ENCODE measurements at places on chromosomes 12 and 14.

- no peak for DNase-seq
- H3K27ac ChIP-seq = no peak overlapping the region
- H3K27me3 ChIP-seq = peaks cover 41% of the 10 kb centered on the region
- H3K36me3 ChIP-seq = no peaks in the 10 kb centered on the region
- H3K4me3 ChIP-seq = peak overlapping the region; percentile 52
- H3K4me1 ChIP-seq = peaks cover 60% of the 10 kb centered on the region
These were observed 1.3 kb downstream of the FAM222A start for GRCh38 chr12:109714913-109715244.

GRCh38 chr14:74547331-74547927 is 53.9 kb downstream of the ISCA2 start:
- H3K27ac ChIP-seq = no peak overlapping the region
- H3K27me3 ChIP-seq = peaks cover 26% of the 10 kb centered on the region
- no peaks in the 10 kb centered on the region for H3K36me3 ChIP-seq
- no peak overlapping the region for H3K4me3 ChIP-seq

- peaks cover 48% of the 10 kb centered on the region for H3K27me3 ChIP-seq
- no peak overlapping the region for H3K4me3 ChIP-seq
- H3K36me3 ChIP-seq = no peaks in the 10 kb centered on the region
These were observed 9.5 kb downstream of the HHIPL1 start for GRCh38 chr14:99654235-99654985.

DNA sequence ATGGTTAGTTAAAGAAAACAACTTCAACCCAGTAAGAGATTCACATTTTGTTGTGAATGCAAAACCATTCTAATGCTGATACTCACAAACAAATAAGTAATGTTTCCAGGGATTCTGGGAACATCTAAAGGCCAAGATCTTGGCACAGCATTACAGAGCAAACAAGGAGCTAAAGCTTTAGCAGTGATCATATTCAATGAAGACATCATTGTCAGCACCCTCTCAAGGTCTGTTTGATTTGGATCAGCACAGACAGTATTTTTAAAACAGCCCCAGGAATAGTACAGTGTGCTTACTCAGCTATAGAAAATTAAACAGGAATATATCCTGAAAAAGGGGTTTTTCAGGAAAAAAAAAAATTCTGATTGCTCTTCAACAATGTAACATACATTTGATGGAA is 71.4 kb downstream of the TMEM260 start:
- peaks cover 23% of the 10 kb centered on the region for H3K36me3 ChIP-seq
- DNase-seq = no peak
- no peak overlapping the region for H3K4me3 ChIP-seq
- H3K4me1 ChIP-seq = no peaks in the 10 kb centered on the region

GRCh38 chr12:109239179-109239578 is 69.9 kb downstream of the FOXN4 start:
- peaks cover 6% of the 10 kb centered on the region for H3K4me1 ChIP-seq
- H3K36me3 ChIP-seq = peaks cover 31% of the 10 kb centered on the region
- DNase-seq = no peak
- H3K27me3 ChIP-seq = peaks cover 6% of the 10 kb centered on the region
- H3K27ac ChIP-seq = no peak overlapping the region

DNA sequence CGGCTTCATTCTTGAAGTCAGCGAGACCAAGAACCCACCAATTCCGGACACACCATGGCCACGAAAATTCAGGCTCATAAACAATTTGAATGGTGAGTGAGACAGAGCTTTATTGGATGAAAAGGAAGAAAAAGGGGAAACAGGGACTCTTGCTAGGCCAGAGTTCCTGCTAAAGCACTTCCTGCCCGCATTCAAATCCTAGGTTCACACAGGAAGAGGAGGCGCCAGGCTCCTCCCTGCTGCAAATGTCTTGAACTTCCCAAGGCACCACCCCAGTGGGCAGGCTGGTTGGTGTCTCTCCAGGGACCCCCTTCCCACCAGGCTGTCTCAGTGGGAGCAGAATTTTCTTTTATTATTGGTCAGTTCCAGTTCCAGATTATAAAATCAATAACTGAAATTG is 121.2 kb downstream of the FSCB start:
- H3K4me3 ChIP-seq = no peak overlapping the region
- no peaks in the 10 kb centered on the region for H3K27me3 ChIP-seq
- H3K27ac ChIP-seq = no peak overlapping the region
- no peaks in the 10 kb centered on the region for H3K4me1 ChIP-seq

GRCh38 chr12:6461401-6462233 is 8.9 kb downstream of the VAMP1 start:
- no peak overlapping the region for H3K4me3 ChIP-seq
- no peaks in the 10 kb centered on the region for H3K4me1 ChIP-seq
- H3K27ac ChIP-seq = no peak overlapping the region
- DNase-seq = no peak
- peaks cover 25% of the 10 kb centered on the region for H3K36me3 ChIP-seq

- H3K27me3 ChIP-seq = no peaks in the 10 kb centered on the region
- no peaks in the 10 kb centered on the region for H3K4me1 ChIP-seq
- H3K4me3 ChIP-seq = no peak overlapping the region
- no peaks in the 10 kb centered on the region for H3K36me3 ChIP-seq
- no peak for DNase-seq
These were observed 20.2 kb downstream of the SLCO1B1 start for GRCh38 chr12:21151184-21151583.

GRCh38 chr12:94725375-94726168 is 75.2 kb upstream of the TMCC3 start:
- no peak overlapping the region for H3K4me3 ChIP-seq
- no peak overlapping the region for H3K27ac ChIP-seq
- no peak for DNase-seq
- H3K36me3 ChIP-seq = peaks cover 44% of the 10 kb centered on the region
- peaks cover 5% of the 10 kb centered on the region for H3K27me3 ChIP-seq

GRCh38 chr12:3216726-3217682 is 139.8 kb downstream of the TSPAN9 start:
- H3K36me3 ChIP-seq = no peaks in the 10 kb centered on the region
- peaks cover 78% of the 10 kb centered on the region for H3K4me1 ChIP-seq
- H3K27ac ChIP-seq = no peak overlapping the region
- H3K27me3 ChIP-seq = peaks cover 11% of the 10 kb centered on the region

- no peak for DNase-seq
- H3K36me3 ChIP-seq = no peaks in the 10 kb centered on the region
- peaks cover 56% of the 10 kb centered on the region for H3K4me1 ChIP-seq
- H3K27ac ChIP-seq = no peak overlapping the region
These were observed 16.5 kb downstream of the KRT7 start for GRCh38 chr12:52249511-52250047.

DNA sequence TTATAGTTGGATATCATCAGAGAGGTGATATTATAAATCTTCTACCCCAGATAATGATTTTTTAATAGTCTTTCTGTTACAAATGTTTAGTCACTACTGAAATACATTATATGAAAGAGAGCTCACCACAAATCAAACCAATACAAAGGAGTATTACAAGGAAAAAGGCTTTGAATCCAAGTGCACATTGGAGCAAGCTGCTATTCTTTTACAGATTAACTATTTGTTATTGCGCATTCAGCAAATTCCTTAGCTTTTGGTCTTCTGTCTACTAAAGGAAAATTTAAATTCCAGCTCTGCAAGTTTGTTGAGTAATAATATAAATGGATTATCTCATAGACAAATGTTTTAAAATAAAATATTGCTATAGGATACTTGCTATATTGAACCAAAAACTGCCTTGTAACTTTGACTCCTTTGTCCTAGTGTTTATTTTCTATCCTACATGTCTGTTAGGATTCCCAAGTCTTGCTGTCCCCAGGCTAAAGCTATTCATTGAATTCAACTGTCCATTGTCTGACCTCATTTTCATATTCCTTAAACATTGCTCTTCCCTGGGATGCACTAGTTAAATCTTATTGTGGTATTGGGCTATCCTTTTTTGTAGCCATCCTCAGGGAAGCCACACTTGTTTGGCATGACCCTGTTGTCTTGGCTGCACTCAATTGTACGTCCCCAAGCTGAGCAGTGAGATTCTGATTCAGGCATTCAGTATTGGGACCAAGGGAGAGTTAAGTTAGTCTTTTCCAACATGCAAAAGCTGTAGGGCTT is 41.5 kb downstream of the PDE3A start:
- no peaks in the 10 kb centered on the region for H3K4me1 ChIP-seq
- no peak overlapping the region for H3K27ac ChIP-seq
- H3K4me3 ChIP-seq = no peak overlapping the region

- H3K27ac ChIP-seq = no peak overlapping the region
- H3K4me3 ChIP-seq = peak overlapping the region; percentile 6
- no peaks in the 10 kb centered on the region for H3K36me3 ChIP-seq
- DNase-seq = no peak
- peaks cover 42% of the 10 kb centered on the region for H3K27me3 ChIP-seq
These were observed 6.2 kb downstream of the SMIM41 start for GRCh38 chr12:52085682-52086180.

- no peak for DNase-seq
- H3K36me3 ChIP-seq = no peaks in the 10 kb centered on the region
- H3K27ac ChIP-seq = no peak overlapping the region
- no peak overlapping the region for H3K4me3 ChIP-seq
These were observed 46.2 kb downstream of the TESC start for GRCh38 chr12:117053050-117053400.

GRCh38 chr12:121114806-121115205 is 17.9 kb upstream of the P2RX7 start:
- H3K27ac ChIP-seq = no peak overlapping the region
- H3K4me3 ChIP-seq = no peak overlapping the region
- H3K36me3 ChIP-seq = no peaks in the 10 kb centered on the region
- DNase-seq = no peak

GRCh38 chr12:18320036-18320617 is 58.8 kb downstream of the PIK3C2G start:
- H3K27me3 ChIP-seq = no peaks in the 10 kb centered on the region
- DNase-seq = peak; percentile 35
- H3K4me1 ChIP-seq = no peaks in the 10 kb centered on the region
- H3K27ac ChIP-seq = no peak overlapping the region
- H3K4me3 ChIP-seq = no peak overlapping the region

DNA sequence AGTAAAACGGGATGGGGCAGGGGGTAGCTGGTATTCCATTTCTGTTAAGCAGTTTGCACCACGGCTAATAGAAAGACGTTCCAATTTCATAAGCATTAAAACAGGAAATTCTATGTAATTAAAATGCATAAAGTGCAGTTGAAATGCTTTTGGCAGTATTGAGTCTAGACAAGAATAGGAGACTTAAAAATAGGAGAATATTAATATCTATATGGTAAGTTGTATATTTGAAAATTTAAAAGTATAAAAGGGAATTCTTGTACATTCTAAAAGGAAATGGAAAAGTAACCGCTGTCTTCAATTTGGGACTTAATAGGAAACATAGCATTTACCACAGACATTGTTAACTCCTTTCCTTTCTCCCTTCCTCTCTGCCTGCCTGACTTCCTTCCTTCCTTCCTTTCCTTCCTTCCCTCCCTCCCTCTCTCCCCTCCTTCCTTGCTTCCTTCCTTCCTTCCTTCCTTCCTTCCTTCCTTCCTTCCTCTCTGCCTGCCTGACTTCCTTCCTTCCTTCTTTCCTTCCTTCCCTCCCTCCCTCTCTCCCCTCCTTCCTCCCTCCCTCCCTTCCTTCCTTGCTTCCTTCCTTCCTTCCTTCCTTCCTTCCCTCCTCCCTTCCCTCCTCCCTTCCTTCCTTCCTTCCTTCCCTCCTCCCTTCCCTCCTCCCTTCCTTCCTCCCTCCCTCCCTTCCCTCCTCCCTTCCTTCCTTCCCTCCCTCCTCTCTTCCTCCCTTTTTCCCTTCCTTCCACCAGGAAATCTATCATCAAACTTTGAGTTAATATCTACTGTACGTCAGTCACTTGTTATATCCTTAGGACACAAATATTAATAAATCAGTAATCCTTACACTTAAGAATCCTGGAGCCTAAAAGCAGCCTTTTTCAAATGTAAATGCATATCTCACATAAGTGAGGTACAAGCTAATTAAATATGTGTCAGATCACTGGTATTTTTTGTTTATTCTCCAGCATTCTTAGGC is 1049.3 kb downstream of the GALC start:
- H3K4me1 ChIP-seq = no peaks in the 10 kb centered on the region
- H3K36me3 ChIP-seq = no peaks in the 10 kb centered on the region
- no peaks in the 10 kb centered on the region for H3K27me3 ChIP-seq
- H3K4me3 ChIP-seq = no peak overlapping the region
- DNase-seq = no peak
- H3K27ac ChIP-seq = no peak overlapping the region

GRCh38 chr14:64704143-64704742 is at the start of gene PLEKHG3:
PLEKHG3 (plus strand) TSS chr14:64704424; CDS start chr14:64727632, 23,208 bp downstream.
- peak within 1 kb of the TSS; percentile 87 for H3K27ac ChIP-seq
- H3K27me3 ChIP-seq = peaks cover 10% of the 10 kb centered on the region
- peaks cover 80% of the 10 kb centered on the region for H3K4me1 ChIP-seq
- H3K4me3 ChIP-seq = peak within 1 kb of the TSS; percentile 88
- DNase-seq = peak; percentile 92
- H3K36me3 ChIP-seq = peaks cover 4% of the 10 kb centered on the region

DNA sequence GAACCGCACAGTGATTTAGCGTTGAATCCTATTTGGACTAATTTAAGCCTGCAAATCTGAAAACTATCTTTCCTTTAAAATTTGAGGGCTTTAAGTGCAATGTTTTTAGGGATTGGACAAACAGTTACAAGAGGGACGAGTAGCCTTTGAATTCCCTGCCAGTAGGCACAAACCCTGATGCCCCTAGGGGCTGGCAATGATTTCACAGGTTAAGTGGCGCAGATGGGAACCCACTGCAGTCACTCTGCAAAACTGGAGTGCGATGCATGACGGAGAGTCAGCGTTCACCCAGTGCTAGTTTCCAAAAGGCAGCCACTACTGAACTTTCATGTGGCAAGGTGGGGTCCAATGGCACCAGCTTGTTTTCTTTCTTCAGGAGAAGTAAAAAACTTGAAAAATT is 99.4 kb upstream of the FRMD6 start:
- DNase-seq = no peak
- H3K4me3 ChIP-seq = no peak overlapping the region
- peaks cover 12% of the 10 kb centered on the region for H3K4me1 ChIP-seq
- H3K27ac ChIP-seq = no peak overlapping the region
- H3K36me3 ChIP-seq = no peaks in the 10 kb centered on the region

- H3K4me1 ChIP-seq = no peaks in the 10 kb centered on the region
- H3K27me3 ChIP-seq = peaks cover 6% of the 10 kb centered on the region
- no peak overlapping the region for H3K27ac ChIP-seq
- DNase-seq = peak; percentile 71
- H3K36me3 ChIP-seq = no peaks in the 10 kb centered on the region
These were observed 194.9 kb upstream of the OR4E1 start for GRCh38 chr14:21868442-21869046.

DNA sequence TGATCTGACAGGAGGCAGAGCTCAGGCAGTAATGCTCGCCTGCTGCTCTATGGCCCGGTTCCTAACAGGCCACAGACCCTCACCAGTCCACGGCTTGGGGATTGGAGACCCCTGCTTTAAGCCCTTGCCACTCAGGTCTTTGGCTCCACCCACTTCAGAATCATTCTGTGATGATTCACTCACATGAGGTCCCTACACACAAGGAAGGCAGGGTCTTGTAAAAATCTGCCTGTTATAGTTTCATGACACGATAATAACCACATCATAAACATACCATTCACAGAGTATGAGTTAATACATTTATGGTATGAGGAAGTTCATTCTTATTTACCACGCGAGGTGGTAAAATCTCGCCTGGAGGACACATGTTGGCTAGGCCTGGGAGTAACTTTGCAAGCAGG is 29.0 kb upstream of the MAX start:
- H3K4me3 ChIP-seq = no peak overlapping the region
- H3K27me3 ChIP-seq = peaks cover 14% of the 10 kb centered on the region
- no peak overlapping the region for H3K27ac ChIP-seq

- H3K27me3 ChIP-seq = peaks cover 28% of the 10 kb centered on the region
- H3K4me1 ChIP-seq = peaks cover 58% of the 10 kb centered on the region
- H3K4me3 ChIP-seq = no peak overlapping the region
- DNase-seq = no peak
These were observed 3.7 kb downstream of the MYH6 start for GRCh38 chr14:23404331-23404900.

GRCh38 chr14:85442996-85443395 is 86.9 kb upstream of the FLRT2 start:
- no peak overlapping the region for H3K27ac ChIP-seq
- no peaks in the 10 kb centered on the region for H3K36me3 ChIP-seq
- peaks cover 2% of the 10 kb centered on the region for H3K27me3 ChIP-seq
- DNase-seq = no peak

Data from nephron progenitor cell (in vitro differentiated cells).